ENCODE measurements at places on chromosomes 1 and 21.

DNA sequence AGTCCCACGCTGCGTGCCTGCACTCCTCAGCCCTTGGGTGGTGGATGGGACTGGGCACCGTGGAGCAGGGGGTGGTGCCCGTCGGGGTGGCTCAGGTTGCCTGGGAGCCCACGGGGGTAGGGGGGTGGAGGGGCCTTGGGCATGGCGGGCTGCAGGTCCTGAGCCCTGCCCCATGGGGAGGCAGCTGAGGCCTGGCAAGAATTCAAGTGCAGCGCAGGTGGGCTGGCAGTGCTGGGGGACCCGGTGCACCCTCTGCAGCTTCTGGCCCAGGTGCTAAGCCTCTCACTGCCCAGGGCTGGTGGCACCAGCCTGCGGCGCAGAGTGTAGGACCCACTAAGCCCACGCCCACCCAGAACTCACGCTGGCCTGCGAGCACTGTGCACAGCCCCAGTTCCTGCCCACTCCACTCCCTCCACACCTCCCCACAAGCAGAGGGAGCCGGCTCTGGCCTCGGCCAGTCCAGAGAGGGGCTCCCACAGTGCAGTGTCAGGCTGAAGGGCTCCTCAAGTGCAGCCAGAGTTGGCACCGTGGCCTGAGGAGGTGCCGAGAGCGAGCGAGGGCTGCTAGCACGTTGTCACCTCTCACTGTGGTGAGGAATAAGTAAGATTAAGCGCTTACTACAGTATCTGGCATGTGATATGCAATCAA lies 12.8 kb downstream of the TNNI3K start:
- no peak for DNase-seq

DNA sequence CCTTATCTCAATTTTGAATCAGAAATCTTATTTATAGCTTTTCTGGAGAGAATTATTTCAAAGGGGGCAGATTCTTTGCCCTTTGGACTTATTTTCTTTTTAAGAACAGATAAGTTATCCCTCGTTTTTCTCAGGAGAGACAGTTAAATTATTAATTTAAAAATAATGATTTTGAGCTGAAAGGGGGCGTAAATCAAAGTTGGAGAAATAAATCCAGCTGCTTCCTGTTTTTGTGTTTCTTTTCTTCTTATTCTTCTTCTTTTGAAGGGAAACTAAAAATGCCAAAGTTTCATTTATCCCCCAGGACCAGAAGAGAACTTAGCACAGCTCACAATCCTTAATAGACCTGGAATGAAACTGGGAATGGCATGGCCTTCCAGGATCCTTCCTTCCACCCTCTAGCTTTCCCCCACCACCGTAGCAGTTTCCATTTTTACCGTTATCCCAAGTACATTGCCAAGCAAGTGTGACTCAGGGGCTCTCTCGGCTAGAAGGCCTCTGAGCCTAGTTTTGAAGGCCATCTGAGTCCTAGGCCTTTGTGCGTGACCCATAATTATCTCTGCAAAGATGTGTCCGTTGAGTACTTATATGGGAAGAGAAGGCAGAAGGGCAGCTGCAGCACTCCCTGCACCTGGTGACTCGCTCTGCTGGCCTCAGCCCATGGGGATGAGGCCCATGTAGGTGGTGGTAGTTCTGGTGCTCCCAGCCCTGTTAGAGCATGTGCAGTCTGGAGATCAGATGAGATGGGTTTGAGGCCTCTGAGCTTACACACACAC lies 181.7 kb downstream of the ROR1 start:
- no peak for DNase-seq

DNA sequence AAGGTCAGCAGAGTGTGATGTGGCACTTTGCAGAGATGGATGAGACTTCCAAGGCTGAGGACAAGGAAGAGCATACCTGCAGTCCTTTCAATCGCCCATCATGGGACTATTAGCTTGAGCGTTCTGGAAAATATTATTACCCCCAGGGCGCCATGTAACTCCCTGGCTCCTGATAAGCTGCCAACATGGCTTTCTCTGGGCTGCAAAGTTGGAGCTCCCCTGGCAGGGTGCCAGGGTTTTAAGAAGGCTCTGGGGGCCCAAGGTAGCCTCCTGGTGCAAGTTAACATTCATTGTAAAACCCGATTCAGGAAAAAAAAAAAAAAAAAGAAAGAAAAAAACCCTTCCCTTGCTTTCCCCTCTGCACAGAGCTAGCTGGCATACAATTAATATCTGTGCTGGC lies 196.7 kb downstream of the PBX1 start:
- no peak for DNase-seq

- no peak for DNase-seq
Observed at GRCh38 chr1:18443587-18444520, 36.9 kb upstream of the KLHDC7A start.

DNA sequence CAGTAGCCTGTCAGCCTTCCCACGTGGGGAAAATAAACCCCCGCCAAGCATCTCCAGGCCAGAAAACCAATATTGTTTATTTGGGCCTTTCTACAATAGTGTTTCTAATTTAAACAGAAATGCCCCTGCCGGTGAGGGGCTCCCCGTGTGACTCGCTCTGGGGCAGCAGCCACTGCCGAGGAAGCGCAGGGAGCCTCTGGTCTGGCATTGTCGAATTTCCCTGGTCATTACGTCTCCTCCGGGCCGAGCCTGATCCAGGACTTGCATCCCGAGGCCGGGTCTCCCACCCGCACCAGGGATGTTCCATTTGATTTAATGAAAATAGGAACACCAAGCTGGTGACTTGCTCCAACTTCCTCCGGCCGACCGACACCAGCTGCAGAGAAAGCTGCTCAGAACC lies 20.5 kb downstream of the PRDM16 start:
- no peak for DNase-seq

GRCh38 chr1:158248771-158249170 lies 5.5 kb upstream of the CD1A start:
- DNase-seq = no peak

- no peak for DNase-seq
Observed at GRCh38 chr1:234478152-234478480, 863 bp downstream of the TARBP1 start.

- no peak for DNase-seq
Observed at GRCh38 chr1:67777440-67777839, 55.8 kb downstream of the GNG12 start.

- DNase-seq = peak; percentile 28
Observed at GRCh38 chr21:22791986-22792560, 1793.9 kb downstream of the NCAM2 start.

DNA sequence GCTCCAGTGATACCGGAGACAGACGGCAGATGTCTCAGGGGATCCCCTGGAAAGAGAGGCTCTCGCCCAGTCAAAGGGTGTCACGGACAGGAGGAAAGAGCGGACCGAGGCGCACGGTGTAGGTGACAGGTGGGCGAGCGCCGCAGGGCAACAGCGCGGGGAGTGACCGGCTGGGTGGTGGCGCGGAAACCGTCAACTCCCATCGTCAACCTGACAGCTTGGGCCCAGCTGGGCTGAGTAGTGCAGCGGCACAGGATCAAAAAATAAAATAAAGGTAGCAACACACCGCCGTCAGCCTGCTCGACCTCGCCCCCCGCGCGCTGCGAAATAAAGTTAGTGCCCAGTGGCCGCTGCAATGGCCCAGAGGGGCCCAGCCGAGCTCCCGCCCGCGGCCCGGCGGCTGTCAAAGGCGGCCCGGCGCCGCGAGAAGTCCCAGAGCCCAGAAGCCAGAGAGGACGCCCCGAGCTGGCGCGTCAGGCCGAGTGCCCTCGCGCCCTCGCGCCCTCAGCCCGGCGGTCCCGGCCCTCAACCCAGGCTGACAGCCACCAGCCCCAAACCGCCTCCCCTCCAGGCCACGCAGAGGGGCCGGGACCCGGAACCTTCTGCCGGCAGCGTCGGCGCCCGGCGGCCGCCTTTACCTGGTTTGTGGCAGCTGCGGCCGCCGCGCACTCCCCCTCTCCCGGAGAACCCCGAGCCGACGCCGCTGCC lies at the start of gene LYST:
Gene LYST, minus strand, starts transcription at position 702 of the 708 bp plus-strand sequence. CDS start 36,489 bp downstream, outside the sequence.
- peak; percentile 41 for DNase-seq

DNA sequence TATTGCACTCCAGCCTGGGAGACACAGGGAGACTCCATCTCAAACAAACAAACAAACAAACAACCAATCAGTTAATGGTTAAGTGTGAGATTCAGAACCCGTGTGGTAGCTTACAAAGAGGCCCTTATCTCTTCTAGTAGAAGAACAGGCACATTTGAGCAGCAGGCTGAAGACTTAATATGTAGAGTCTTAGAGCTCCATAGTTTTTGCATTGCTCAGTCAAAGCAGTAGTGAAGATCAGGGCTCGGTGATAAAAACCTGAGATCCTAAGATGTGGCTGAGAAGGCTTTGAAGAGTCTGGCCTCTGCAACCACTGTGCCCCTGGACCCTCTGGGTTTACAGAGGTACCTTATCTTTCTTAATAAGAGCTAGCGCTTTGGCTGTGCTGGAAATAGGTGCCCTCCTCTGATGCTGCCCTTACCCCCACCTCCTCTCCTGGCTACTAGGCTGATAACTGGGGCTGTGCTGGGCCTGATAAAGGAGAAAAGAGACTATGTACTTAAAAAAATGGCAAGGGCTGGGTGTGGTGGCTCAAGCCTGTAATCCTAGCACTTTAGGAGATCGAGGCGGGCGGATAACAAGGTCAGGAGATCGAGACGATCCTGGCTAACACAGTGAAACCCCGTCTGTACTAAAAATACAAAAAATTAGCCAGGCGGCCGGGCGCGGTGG lies 10.5 kb upstream of the UCK2 start:
- no peak for DNase-seq

- peak; percentile 50 for DNase-seq
Observed at GRCh38 chr1:236868625-236869467, 73.8 kb downstream of the MTR start.

- no peak for DNase-seq
Observed at GRCh38 chr21:38567970-38568360, 69.7 kb upstream of the ERG start.

GRCh38 chr1:204142032-204142974 lies 9.5 kb downstream of the ETNK2 start:
- no peak for DNase-seq

DNA sequence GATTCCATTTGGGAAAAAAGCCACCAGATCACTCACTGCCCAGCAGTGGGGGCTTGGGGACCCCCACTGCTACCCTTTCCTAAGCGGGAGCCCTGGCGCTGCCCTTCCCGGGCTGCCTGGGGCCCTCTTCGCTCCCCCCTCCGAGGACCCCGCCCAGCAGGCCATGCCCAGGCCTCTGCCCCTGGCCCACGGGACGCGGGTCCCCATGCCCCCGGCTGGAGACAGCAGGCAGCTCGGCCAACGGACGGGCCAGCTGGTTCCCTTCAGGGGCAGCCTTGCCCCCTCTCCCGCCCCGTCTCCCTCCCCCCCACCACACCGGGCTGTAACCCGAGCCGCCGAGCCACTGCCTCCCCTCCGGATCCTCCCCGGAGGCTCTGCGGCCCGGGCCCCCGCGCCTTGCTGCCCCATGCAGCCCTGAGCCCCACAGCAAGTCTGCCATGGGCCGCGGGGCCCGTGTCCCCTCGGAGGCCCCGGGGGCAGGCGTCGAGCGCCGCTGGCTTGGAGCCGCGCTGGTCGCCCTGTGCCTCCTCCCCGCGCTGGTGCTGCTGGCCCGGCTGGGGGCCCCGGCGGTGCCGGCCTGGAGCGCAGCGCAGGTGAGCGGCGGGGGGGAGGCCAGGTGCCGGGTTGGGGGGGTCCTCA lies at the start of gene MMP23B:
Gene MMP23B, plus strand, starts transcription at position 392 of the 639 bp plus-strand sequence. Its CDS starts 46 bp downstream, at position 438.
- DNase-seq = no peak

- no peak for DNase-seq
Observed at GRCh38 chr1:199751962-199752687, 275.4 kb upstream of the NR5A2 start.

DNA sequence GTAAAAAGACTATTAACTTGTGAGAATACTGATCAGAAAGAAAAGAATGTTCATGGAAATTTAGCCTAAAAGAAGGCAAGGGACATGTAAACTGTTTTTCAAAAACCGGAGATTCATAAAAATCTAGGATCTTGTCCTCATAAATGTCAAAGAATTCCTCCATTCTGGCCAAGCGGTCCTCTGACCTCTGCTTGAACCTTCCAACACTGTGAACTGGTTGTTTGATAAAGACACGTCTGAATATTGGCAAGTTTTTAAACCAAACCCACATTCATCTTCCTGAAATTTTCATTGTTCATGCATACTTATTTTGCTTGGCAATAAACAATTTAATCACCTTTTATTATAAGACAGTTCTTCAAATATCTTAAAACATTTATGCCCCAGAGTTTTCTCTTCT lies 19.8 kb downstream of the ASPM start:
- DNase-seq = no peak

DNA sequence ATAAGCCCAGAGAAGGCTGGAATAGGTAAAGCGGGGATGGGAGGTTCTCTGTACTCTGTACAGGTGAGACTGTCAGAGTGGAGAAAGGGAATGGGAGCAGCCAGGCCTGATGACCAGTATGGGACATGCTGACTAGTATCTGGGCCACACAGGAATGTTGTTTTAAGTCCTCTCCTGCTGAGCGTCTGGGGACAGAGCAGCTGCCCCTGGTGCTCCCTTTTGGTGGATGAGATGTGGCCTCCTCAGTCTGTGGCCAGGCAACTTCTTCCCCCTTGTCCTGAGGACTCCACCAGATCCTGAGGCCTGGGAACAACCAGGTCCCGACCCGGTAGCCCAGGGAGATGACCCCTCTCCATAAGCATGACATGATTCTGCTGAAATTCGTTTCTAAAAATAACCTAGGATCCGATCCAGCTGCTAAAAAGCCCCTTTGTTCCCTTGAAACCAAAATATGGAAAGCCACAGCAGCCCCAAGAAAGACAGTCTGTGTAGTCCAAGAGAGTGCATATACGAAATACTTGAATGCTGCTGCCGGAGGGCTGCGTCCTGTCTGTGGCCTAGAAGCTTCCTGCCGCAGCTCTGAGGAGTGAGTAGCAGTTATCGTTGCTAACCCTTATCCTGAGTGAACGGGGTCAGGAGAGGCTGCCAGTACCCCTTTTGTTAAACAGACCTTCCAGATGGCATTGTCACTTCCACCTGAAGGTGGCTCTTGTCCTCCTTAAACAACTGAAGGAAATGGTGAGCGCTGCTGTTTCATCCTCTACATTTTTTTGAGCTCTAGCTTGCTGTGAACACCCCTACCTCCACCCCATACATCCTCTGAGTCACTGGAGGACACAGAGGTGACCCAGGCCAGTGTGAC lies 47.1 kb downstream of the ATP2B4 start:
- peak; percentile 88 for DNase-seq

DNA sequence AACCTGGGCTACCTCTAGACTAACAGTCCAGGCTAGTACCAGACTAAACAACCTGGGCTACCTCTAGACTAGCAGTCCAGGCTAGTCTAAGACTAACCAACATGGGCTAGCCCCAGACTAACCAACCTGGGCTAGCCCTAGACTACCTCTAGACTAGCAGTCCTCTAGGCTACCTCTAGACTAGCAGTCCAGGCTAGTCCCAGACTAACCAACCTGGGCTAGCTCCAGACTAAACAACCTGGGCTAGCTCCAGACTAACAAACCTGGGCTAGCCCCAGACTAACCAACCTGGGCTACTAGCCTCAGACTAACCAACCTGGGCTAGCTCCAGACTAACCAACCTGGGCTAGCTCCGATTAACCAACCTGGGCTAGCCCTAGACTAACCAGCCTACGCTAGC lies 2.0 kb downstream of the TFF2 start:
- no peak for DNase-seq

DNA sequence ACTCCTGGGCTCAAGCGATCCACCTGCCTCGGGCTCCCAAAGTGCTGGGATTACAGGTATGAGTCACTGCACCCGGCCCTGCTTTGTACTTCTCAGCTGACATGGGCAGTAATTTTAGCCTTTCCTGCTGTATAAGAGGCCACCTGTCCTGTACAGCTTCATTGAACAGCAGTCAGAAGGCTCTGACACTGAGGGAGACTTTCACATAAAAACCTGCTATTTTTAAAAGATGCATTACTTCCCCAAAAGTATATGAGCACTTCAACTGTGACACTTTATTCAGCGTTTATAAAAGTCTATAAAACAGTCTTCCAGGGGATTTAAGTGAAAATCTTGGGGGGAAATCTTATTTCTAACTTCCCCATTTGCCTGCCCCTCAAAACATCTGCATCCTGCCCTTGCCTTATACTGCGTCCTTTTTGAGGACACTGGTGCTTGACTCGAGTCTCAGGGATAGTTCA lies 17.6 kb downstream of the RNU5D-1 start:
- DNase-seq = no peak

Measured in fibroblast of skin of right quadriceps (primary cell).